ENCODE measurements at places on chromosomes 5 and 9.

DNA sequence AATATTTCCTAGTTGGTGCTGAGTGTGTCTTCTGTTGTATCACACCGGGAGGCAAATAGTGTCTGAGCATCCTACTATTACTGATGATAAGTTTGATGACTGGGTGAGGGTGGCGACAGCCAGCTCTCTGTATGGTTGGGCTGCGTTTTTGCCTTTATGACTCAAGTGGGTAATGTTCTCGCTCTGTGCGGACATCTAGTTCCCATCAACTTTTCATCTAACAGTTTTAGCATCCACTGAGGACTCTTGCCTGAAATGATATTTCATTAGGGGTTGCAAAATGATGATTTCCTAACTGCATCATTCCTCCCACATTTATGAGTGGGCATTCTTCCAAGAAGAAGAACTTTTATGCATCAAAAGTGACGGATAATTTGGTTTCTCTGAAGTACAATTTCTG is 26.5 kb downstream of the HMCN2 start:
- DNase-seq = no peak

- DNase-seq = no peak
Observed at GRCh38 chr9:26292943-26293342, 599.7 kb downstream of the CAAP1 start.

- no peak for DNase-seq
Observed at GRCh38 chr9:136784249-136784996, 6.7 kb upstream of the TMEM141 start.

DNA sequence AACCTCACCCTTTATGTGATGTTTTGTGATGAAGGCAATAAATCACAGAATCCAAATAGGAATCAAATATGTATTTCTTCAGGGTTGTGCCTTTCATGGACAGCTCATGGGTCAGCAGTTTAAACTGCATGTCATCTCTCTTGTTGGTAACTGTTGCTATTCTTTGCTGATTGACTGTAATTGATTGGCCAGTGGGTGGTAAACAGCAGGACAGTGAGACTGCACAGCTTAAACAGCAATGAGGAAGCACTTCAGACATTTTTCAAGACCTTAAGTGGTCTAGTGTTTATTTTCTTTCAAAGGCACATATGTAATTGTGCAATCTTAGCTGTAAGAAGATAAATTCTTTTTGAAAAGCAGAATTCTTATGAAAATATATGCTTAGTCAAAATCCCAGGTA is 260.5 kb downstream of the COX7C start:
- DNase-seq = no peak

DNA sequence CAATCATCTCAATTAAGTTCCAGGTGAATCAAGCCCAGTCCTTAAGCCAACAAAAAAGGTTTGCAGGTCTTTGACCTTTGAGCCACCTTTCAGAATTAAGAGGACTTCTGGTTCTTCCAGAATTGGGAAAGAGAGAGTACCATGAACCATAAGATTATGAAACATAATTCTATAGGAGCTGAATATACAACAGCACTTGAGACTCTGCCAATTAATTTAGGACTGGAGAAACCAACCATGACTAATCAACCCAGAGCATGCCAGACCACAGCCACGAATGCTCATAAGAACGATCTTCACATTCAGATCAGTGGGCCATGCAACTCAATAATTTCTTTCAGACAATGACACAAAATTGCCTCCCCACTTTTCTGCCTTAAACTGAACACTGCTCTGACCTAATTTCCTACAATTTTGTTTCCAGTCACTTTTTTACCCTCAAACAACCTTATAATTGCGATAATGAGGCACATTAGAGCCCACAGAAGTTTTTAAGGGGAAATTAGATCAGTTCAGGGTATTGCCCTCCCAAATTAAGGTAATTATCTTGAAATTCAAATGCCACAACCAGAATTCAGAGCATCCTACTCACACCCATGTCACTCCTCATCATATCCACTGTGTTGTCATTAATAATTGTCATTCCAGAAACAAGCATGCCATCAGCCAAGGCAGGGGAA is 213.4 kb downstream of the ATPSCKMT start:
- DNase-seq = no peak

DNA sequence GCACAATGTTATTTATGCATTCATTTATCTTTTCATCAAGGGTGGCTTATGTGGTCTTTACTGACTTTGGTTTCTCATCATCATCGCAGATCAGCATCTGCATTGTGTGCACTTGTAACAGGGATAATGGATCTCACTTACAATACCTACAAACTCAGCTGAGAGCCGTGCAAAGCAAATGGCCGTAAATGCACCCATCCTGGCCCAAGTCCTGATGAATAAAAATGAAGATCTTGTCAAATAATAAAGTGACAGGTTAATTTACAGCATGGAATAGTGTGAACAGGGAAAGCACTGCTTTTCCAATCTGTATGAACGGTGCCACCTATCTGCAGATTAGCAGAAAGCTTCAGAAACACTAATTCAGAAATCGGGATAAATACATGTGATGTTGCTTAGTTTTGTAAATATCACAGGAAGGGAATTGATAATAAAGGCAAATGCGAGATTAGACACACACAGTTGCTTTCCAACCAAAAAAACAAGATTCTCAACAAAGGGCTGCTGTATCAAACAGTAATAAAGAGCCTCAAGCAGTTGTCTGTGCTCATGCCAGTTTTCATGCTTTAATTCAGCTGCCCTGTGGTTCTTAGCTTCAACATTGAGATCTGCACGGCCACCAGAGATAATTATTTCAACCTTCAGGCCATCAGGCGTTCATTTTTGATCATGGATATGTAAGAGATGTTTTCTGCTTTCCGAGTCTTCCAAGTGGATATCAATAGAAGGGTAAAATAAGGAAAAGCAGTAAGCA is 153.4 kb upstream of the POU5F2 start:
- no peak for DNase-seq

DNA sequence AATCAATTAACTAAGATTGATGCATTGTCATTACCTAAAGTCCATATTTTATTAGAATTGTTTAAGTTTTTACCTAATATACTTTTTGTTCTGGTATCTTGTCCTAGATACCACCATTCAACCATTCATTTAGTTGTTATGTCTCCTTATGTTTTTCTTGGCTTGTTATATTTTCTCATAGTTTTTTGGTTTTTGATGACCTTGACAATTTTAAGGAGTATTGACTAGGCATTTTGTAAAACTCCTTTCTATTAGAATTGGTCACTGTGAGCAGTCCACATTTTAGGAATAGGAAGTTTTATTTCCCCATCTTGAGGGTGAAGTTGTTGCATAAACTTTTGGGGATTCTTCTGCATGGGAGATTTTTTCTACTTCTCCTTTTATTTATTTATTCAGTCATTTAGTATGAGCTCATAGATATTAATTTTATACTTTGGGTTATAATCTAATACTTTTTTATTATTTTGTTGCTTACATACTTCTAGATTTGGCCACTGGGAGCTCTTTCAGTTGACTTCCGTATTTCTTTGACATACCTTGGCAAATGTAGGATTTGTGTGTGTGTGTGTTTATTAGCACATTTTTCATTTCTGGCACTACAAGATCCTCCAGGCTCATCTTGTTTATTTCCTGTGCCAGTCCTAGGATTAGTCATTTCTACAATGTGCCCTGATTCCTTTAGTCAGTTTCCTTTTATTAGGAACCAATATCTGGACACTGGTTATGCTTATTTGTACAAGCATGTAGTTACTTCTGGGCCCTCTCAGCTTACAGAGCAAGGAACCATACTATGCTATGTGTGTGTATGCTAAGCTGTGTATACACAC is 134.9 kb upstream of the CDKN2B start:
- DNase-seq = no peak

All from activated CD4-positive, alpha-beta T cell treated with anti-CD3 and anti-CD28 coated beads for 24 hours (primary cell).